ENCODE measurements at places on chromosomes 12 and 14.

DNA sequence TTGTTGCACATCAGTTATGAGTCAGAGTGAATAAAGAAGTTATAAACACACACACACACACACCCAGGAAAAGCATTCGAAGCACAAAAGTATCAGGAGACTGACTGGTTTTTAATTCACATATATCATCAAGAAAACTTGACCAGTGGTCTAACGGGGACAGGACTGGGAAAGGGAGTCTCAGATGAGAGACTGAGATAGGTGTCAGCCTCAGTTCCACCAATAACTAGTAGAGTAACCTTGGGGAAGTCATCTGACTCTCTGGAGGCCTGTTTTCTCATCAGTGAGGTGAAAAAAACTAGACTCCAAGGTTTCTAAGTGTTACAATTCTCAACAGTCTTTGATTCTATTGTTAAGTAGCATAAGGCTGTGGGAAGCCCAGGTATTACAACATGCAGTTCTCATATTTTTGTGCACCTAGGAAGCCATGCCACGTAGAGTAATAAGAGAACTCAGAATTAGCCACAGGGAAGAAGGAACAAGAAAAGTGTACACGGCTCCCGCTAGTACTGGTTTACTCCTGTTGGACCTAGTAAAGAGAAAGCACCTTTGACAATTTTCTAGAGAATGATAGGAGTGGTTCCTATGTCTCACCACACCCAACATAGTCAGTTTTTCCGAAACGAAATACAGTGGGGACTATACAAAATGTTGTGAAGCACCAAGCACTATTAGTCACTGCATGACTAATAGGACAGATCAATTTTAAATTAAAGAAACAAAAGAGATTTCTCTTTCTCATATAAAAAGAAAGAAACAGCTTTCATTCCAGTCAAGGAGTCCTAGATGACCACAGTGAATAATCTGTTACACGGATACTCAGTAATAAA lies 5.0 kb downstream of the PPTC7 start:
- DNase-seq: no peak

DNA sequence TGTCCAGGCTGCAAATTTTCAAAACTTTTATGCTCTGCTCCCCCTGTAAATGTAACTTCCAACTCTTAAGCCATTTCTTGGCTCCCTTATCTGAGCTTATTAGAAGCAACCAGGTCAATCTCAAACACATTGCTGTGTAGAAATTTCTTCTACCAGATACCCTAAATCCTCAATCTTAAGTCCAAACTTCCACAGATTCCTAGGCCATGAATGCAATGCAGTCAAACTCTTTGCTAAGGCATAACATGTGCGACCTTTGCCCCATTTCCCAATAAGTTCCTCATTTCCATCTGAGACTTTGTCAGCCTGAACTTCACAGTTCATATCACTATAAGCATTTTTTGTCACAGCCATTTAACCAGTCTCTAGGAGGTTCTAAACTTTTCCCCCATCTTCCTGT lies 64.5 kb downstream of the TMTC3 start:
- no peak for DNase-seq

GRCh38 chr14:20714593-20715250 lies 26.2 kb downstream of the ANG start:
- DNase-seq: no peak

DNA sequence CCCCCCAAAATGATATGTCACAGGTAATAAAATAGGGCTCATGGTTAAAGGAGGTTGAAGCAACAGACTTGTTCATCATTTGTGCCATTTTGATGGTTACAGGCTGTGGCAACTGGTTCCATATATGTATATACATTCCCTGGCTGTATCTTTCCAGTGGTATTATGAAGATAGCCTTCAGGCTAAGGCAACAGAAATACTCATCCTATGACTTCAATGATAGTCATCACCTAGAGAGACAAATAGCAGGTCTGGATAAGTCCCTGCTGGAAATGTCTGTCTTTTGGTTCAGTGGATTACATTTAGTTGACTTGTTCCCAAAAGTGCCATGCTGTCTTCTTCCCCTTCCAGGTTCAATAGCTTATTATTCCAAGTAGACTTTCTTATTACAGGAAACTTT lies 997.4 kb downstream of the FLRT2 start:
- DNase-seq: no peak

DNA sequence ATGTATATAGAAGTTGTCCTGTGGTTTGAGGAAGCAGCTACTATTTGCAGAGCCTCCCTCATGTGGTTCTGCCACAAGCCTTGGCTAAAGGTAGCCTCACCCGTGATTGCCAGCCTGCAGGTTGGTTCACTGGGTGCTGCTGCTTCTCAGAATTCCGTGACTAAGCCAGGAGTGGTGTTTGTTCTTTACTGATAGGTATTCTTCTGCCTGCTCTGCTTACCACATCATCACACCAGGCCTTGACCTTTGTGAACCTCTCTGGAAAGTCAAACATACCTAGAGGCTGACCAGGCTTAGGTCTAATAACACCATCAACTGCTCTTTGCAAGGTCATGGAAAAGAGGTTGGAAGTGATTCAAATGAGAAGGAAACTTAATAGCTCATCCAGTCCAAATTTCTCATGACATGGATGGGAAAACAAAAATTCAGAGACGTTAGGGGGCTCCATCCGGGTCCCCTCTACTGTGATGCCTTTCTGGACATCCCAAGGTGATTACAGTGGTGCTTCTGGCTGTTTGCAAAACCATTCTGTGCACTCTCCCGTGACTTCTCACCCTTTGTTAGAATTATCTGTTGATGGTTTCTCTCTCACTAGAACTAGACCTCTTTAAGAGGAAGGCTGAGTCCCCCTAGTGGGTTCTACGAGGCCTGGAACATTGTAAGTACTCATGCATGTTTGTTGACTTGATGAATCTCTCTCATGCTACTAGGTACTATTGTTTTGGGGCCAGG lies 8.5 kb upstream of the SOCS2 start:
- no peak for DNase-seq

GRCh38 chr14:71214241-71214640 lies 307.0 kb downstream of the PCNX1 start:
- DNase-seq: no peak

- DNase-seq: no peak
Measured at GRCh38 chr12:110105986-110106385, 18.2 kb upstream of the IFT81 start.

- DNase-seq: no peak
Measured at GRCh38 chr12:130371296-130371695, 33.6 kb downstream of the PIWIL1 start.

DNA sequence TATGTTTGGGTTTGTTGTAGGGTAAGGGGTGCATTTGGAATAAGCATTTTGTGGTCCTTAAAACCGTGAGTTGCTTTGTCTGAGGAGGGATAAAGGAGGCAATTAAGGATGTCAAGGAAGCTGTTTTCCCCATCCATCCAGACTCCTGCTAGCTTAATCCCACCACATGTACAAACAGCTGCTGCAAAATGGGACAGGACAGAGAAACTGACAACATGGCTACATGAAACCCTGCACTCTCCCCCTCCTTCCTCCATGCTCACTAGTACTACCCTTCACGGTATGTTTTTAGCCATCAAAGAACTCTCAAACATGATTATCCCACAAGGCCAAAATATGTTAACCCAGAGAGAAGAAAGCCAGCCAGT lies 20.6 kb downstream of the ST8SIA1 start:
- DNase-seq: no peak

- no peak for DNase-seq
Measured at GRCh38 chr12:124727264-124727800, 136.3 kb downstream of the SCARB1 start.

DNA sequence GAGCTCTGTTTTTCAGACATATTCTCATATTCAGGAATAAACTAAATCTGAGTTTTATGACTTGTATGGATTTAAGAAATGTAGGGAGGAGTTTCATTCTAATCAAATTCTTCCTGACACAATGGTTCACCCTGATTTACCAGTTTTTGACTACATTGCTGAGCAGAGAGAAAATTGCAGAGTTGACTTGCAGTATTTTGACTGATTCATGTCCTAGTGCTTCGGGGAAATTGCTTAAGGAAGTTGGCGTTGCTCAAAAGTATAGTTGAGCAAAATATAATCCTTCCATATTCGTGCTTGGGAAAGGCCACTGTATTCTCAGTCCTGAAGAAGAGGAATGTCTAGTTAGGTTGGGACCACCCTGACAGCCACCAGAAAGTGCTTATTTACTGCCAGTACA lies 1.3 kb upstream of the TWF1 start:
- DNase-seq: no peak

GRCh38 chr12:93137656-93138612 lies 208.8 kb upstream of the EEA1 start:
- no peak for DNase-seq

DNA sequence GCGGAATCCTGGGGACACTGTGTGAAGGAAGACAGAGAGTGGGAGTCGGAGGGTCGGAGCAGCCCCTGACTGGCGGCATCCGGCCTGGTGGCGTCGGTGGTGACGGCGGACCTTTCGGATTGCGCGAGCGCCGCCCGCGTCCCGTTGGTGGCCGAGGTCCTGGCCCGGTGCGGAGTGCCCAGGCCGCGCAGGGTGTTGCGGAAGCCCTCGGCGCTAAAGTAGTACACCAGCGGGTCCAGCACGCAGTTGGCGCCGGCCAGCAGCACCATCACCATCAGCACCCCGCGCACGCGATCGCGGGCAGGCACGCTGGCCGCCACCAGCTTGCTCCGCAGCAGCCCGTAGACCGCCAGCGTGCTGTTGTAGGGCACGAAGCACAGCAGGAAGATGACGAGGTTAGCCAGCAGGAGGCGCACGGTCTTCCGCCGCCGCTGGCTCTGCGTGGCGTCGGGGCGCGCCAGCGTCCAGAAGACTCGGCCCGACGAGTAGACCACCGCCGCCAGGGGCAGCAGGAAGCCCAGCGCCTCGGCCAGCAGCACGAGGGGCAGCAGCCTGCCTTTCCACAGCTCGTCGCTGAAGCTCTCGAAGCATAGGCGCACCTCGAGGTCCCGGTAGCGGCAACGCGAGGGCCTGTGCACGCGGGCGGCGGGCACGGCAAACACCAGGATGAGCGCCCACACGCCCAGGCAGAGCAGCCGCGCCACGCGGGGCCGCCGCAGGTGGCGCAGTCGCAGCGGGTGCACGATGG lies 13.1 kb upstream of the CHD4 start:
- no peak for DNase-seq

DNA sequence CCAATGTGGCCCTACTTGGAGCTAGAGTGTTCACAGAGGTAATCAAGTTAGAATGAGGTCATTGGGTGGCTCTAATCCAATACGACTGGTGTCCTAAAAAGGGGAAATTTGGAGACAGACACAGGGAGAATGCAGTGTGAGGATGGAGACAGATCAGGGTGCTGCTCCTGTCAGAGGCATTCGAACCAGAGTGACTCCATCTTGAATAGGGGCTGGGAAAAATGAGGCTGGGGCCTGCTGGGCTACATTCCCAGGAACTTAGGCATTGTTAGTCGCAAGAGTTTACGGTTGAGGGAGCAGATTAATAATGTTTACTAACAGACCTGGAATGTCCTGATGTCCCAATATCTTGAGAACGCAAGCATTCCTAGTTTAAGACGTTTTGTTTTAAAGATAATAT lies 20.2 kb downstream of the TNFAIP2 start:
- DNase-seq: no peak

DNA sequence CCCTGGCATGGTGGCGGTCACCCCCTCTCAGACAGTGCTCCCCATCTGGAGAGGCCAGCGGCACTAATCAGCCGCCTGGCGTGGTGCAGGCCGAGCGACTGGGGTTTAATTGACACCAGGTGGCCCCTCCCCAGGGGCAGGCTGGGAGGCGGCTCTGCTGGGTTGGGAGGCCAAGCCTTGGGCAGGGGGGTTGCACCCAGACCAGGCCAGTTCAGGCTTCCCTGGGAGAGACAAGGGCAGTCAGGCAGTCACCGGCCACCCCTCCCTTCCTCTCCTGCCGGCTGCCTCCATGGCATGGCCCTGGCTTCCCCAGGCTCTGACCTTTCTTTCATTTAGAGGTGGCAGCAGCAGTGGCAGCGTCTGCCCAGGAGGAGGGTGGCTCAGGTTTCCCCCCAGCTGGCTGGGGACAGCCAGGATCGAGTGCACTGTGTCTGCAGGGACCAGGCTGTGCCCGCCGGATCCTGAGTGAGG lies 78.1 kb upstream of the NOS1 start:
- no peak for DNase-seq

DNA sequence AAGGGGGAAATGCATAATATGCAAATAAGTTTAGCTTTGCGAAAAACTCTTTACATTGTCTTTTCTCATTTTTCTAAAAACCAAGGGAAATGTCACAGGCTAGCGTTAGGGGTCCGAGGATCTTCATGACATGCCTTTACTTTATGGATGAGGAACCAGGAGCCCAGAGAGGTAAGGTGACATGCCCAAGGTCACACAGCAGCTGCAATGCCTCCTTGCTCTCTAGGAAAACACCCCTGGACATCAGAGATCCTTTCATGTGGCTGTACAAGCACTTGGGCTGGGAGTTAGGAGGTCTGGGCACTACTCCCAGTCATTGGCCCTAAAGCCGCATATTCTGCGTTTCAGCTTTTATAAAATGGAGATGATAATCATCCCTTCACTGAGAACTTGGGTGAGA lies 741 bp downstream of the PROX2 start:
- no peak for DNase-seq

DNA sequence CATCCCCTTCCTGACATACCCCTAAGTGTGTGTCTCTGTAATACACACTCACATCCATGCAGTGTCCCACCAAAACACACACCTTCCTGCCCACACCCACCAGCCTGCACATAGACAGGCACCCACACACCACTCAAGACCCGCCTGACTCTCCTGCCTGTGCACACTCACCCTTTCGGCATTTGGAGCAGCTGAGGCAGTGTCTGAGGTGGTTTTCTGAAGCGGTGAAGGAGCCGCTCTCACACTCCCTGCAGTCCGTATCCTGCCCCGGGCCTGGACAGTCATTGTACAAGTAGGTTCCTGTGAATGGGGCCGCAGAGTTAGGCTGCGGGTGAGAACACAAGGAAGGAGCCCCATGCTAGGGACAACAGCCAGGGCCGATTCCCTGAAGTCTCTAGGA lies 8.3 kb downstream of the TNFRSF1A start:
- no peak for DNase-seq

- no peak for DNase-seq
Measured at GRCh38 chr14:97100306-97100705, 303.1 kb downstream of the VRK1 start.

DNA sequence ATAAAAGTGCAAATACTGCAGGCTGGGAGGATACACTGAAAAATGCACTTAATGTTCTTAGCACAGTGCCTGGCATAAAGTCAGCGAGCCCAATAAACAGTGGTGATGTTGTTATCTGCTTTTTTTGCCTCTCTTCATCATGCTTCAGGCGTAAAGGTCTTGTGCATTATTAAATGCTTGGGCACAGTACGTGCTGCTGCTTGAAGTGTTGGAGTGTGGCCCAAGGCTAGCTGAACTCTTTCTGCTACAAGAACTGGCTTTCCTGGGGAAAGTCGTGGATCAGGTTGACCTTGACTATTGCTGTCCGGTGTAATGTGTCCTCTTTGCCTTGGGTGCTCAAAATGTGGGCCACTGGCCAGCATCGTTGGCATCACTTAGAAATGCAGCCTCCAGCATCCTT lies 43.0 kb downstream of the SMOC1 start:
- no peak for DNase-seq

GRCh38 chr12:132773077-132773955 lies 11.7 kb upstream of the ANKLE2 start:
- no peak for DNase-seq

GRCh38 chr14:94560291-94560665 lies 964 bp upstream of the SERPINA4 start:
- no peak for DNase-seq

DNA sequence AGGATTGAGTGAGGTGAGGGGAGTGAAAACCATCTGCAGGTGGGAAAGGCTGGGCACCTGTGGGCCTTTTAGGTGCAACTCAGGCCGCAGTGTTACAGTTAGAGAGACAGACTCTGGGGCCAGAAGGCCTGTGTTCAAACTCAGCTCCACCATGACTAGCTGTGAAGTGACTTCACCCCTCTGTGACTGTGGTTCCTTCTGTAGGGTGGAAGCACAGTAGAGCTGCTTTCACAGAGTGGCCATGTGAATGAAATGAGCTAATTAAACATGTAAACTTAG lies 25.0 kb downstream of the RBM19 start:
- no peak for DNase-seq

Measured in stimulated activated CD8-positive, alpha-beta memory T cell treated with anti-CD3 and anti-CD28 coated beads, Interleukin-15, amount 100 ng/mL, for 4 hours (primary cell).